Activated T-cell treated with anti-CD3 and anti-CD28 coated beads, Interleukin-2, amount 50 U/mL, for 24 hours (primary cell): ENCODE measurements at places on chromosomes 4 and X.

- H3K4me3 ChIP-seq: no peak overlapping the region
- H3K27me3 ChIP-seq: peaks cover 47% of the 10 kb centered on the region
- no peak for DNase-seq
- H3K27ac ChIP-seq: no peak overlapping the region
- H3K4me1 ChIP-seq: peaks cover 16% of the 10 kb centered on the region
Measured at GRCh38 chrX:24643116-24643515, 4.0 kb downstream of the PCYT1B start.

- H3K36me3 ChIP-seq: no peaks in the 10 kb centered on the region
- no peaks in the 10 kb centered on the region for H3K27me3 ChIP-seq
- H3K27ac ChIP-seq: no peak overlapping the region
- no peak for DNase-seq
- H3K4me3 ChIP-seq: no peak overlapping the region
- no peaks in the 10 kb centered on the region for H3K4me1 ChIP-seq
Measured at GRCh38 chr4:11182586-11183355, 245.9 kb downstream of the HS3ST1 start.

DNA sequence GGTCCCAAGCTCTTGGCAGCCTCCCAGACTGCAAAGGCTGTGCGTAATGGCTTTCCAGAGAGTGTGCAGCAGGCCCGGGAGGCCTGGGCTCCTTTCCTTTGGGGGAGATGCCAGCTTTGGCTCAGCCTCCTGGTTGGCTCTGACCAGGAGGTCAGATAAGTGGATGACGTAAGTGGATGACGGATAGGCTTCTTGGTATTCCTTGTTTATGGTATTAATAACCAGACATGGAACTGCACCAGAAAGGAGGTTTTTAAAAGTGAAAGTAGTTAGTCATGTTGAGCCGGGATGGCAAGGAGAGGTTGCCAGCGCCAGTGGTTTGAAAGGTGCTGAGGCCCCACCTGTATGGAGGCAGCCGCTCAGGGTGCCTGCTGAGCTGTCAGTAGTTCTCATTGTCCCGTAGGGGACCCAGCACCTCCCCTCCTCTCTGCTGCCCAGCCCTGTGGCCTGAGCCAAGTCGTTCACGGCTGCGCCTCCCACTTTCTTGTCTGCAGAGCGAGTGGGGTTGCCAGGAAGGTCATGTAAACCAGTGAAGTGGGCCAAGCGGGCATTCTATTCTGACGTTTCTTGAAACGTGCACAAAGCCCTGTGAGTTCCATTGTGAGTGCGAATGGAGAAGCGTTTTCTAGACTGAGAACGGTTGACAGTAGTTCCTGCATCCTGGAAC lies 28.7 kb upstream of the STOX2 start:
- H3K27ac ChIP-seq: no peak overlapping the region
- H3K4me1 ChIP-seq: no peaks in the 10 kb centered on the region
- H3K4me3 ChIP-seq: no peak overlapping the region
- no peak for DNase-seq

GRCh38 chr4:153366486-153366885 lies 22.0 kb downstream of the MND1 start:
- H3K27me3 ChIP-seq: no peaks in the 10 kb centered on the region
- H3K4me1 ChIP-seq: peaks cover 17% of the 10 kb centered on the region
- DNase-seq: no peak
- peaks cover 89% of the 10 kb centered on the region for H3K36me3 ChIP-seq

DNA sequence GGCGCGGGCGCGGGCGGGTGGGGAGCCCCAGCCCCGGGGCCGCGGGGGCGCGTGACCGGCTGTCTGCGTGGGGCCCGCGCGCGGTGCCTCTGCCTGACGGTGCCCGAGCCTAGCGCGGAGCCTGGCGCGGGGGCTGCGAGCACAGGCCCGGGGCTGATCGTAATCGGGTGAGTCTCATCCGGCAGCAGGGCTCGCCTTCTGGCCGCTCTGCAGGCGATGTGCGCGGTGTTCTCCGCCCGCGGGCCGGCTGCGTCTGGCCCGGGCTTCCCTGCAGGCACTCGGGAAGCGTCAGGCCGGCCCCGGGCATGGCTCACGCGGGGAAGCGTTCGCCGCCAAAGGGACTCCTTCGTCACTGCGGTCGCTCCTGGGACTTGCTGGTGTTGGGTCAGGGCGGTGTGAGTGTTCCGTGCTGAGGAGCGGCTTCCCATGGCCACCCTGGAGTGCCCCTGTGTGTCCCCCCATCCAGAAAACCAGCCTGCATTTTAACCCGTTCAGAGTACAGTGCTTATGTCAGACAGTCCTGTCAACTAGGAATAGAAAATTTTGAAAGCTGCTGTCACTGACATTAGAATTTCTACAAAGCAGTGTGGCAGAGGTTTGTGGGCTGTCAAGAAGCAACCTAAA lies 40.6 kb downstream of the FAM149A start:
- no peaks in the 10 kb centered on the region for H3K36me3 ChIP-seq
- no peak overlapping the region for H3K27ac ChIP-seq
- H3K4me1 ChIP-seq: peaks cover 10% of the 10 kb centered on the region
- peak; percentile 33 for DNase-seq

- peaks cover 28% of the 10 kb centered on the region for H3K4me1 ChIP-seq
- H3K27me3 ChIP-seq: no peaks in the 10 kb centered on the region
- H3K4me3 ChIP-seq: peak overlapping the region; percentile 65
- H3K27ac ChIP-seq: peak overlapping the region; percentile 91
- no peaks in the 10 kb centered on the region for H3K36me3 ChIP-seq
- no peak for DNase-seq
Measured at GRCh38 chr4:139267301-139267700, 12.7 kb downstream of the MGARP start.

GRCh38 chr4:90715242-90715641 lies 588.0 kb downstream of the CCSER1 start:
- DNase-seq: no peak
- no peak overlapping the region for H3K27ac ChIP-seq
- no peaks in the 10 kb centered on the region for H3K36me3 ChIP-seq
- no peak overlapping the region for H3K4me3 ChIP-seq
- no peaks in the 10 kb centered on the region for H3K4me1 ChIP-seq

DNA sequence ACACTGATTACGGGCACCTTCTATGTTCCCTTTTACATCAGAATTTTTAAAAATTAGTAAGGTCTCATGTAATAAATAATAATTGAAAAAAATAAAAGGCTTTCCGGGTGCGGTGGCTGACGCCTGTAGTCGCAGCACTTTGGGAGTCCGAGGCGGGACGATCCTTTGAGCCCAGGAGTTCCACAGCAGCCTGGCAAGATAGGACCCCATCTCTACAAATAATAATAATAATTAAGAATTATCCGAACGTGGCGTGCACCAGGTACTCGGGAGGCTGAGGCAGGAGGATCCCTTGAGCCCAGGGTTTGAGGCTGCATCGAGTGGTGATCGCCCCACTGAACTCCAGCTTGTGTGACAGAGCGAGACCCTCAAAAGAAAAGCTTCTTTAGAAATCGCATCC lies 771 bp upstream of the LAMTOR3 start:
- H3K4me3 ChIP-seq: peak overlapping the region; percentile 97
- peaks cover 46% of the 10 kb centered on the region for H3K36me3 ChIP-seq
- peak overlapping the region; percentile 97 for H3K27ac ChIP-seq
- DNase-seq: no peak

GRCh38 chr4:8439914-8440491 lies 520 bp downstream of the ACOX3 start:
- H3K36me3 ChIP-seq: peaks cover 59% of the 10 kb centered on the region
- H3K4me3 ChIP-seq: peak overlapping the region; percentile 95

GRCh38 chr4:40395908-40396793 lies 61.0 kb downstream of the CHRNA9 start:
- no peak overlapping the region for H3K4me3 ChIP-seq
- H3K36me3 ChIP-seq: no peaks in the 10 kb centered on the region
- no peak for DNase-seq
- no peaks in the 10 kb centered on the region for H3K4me1 ChIP-seq
- no peak overlapping the region for H3K27ac ChIP-seq

GRCh38 chrX:49308604-49309269 lies 5.3 kb downstream of the GAGE10 start:
- peaks cover 17% of the 10 kb centered on the region for H3K27me3 ChIP-seq
- peak overlapping the region; percentile 70 for H3K4me3 ChIP-seq
- no peak for DNase-seq
- H3K4me1 ChIP-seq: peaks cover 26% of the 10 kb centered on the region
